ENCODE measurements at places on chromosomes 4 and X. TPM values are rescaled to one million over a fixed set of nuclear protein-coding genes. Genes with fewer than 3 reads are reported as not detected.

The VCX gene
- total RNA-seq = not detected

The RBMXL3 gene
- not detected for total RNA-seq

The ERCC6L gene
- total RNA-seq = 14.3 TPM

The ATP8A1 gene
- 0.02 TPM for total RNA-seq

The PLAC1 gene
- total RNA-seq = 0.80 TPM

The UGT2B28 gene
- total RNA-seq = not detected

The HTN3 gene
- not detected for total RNA-seq

The BEX1 gene
- total RNA-seq = not detected

The TMEM150C gene
- total RNA-seq = 0.89 TPM

The APEX2 gene
- total RNA-seq = 33.5 TPM

The FAM47A gene
- total RNA-seq = not detected

The METTL14 gene
- 17.4 TPM for total RNA-seq

The KDR gene
- not detected for total RNA-seq

The FAM53A gene
- 0.67 TPM for total RNA-seq

The ZMYM3 gene
- total RNA-seq = 10.9 TPM

The USP51 gene
- total RNA-seq = 0.69 TPM

The C4orf51 gene
- not detected for total RNA-seq

The GLUD2 gene
- total RNA-seq = 2.9 TPM

The MUC7 gene
- total RNA-seq = not detected

The LGI2 gene
- total RNA-seq = 0.43 TPM

The TRIM2 gene
- total RNA-seq = 0.76 TPM

The GPRASP3 gene
- 4.9 TPM for total RNA-seq
